CD8-positive, alpha-beta memory T cell (primary cell): ENCODE measurements at places on chromosomes 7 and 10.

DNA sequence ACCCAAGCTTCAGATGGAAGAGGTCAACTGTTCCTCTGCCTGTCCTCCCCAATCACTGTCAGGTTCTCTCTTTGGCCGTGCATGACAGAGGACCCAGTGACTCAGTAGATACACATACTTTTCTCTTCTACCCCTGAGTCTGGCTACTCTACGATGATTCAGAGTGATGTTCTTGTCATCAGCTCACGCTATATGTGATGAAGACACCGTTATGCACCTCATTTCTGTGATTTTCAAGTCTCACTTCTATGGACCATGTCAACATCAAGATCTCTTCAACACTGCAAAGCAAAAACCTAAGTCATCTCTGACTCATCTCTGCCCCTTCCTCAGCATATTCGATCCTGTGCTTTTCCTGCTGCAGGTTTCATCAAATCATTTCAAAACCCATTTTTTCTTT is 76.6 kb upstream of the DGKI start:
- DNase-seq, result no peak

DNA sequence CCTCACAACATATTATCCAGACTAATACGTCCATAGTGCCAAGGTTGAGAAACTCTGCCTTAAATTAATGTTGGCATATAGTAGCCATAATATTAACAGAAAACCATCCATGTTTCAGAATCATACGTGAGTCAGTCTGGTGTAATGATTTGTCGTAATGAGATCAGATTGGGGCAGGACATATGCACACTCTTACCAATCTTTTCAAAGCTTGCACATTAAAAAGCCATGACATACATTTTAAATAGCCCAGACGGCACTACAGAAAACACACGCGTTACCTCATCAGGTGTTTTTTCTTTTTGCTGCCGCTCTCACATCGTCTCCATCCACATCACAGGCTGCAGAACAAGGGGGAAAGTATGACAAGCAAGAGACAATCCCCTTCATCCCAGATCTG is 211.6 kb downstream of the NEBL start:
- no peak for DNase-seq

DNA sequence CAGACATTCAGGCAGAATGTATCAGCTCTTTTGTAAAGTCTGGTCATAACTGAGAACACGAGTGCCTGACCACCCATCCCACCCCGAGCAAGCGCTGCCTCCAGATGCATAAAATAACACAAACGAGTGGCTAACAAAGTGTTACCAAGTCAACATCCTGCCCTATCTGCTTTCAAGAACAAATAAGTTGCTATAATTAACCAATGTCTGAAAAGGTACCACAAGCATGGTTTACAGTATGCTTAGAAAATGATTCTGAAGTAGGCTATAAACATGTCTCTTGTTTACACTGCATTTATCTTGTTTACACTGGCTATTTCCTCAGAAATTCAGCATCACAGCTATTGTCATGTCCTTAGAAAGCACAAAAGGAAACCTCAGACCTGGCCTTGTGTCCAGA is 49.5 kb downstream of the PIK3AP1 start:
- no peak for DNase-seq

DNA sequence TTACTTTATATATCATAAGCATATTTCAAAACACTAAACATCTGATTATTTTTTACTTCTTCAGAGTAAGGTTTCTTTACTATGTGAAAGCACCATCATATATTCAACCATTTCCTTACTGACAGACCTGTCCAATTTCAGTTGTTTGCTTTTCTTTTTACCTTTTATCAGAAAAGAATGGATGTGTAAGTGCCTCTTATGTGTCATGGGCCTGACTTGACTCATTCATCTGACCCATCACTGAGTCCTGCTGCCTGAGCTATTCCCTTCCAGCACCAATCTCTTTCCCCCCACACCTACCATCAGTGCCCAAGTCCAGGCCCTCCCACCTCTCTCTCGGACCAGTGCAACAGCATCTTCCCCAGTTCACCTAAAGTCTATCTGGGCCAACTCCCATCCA is 41.7 kb upstream of the ARID5B start:
- DNase-seq, result no peak

GRCh38 chr10:70891627-70892026 is 3.3 kb upstream of the PCBD1 start:
- DNase-seq, result no peak

DNA sequence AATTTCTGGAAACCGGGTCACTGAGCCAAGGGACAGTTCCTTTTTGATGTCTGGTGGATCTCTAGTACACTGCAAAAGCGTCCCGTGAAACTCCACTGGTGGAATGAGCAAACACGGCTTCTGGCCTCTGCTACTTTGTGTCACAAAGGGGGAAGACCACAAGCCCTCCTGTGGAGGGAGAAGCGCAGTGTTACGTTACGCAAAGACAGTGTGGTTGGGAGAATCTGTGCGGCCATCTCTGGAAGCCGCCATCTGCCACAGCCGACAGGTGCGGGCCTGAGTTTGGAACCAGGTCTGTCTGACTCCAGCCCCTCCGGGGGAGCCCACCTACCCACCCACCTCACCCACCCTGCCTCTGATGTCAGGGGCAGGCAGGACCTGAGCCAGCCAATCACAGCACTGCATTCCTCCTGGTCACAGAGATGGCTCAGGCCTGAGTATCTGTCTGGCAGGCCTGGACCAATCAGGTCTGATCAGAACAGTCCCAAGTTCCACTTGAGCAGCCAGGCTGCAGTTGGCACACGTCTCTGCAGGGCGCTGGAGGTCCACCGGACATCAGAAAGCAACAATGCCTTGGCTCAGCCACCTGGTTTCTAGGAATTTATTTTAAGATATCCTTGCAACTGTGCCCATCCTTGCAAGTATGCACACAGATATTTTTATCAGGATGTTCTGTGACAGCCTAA is 3.0 kb upstream of the CYP2W1 start:
- DNase-seq, result no peak

DNA sequence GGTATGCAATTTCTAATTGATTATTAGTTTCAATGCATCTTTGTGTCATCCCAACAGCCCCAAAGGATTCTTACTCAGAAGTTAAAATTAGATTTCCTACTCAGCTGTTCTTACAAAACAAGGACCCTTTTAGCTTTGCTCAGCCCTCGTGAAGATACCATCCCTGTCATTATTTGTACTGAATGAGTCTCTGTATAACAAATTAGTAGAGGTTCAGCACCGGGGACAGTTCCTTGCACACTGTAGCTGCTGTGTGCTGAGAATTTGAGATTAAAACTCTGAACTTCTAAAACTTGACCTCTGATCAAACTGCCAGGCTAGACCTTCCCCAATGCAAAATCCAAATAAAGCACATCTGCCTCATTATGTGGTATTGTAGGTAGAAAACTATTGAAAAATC is 299.1 kb downstream of the LHFPL3 start:
- DNase-seq, result no peak

DNA sequence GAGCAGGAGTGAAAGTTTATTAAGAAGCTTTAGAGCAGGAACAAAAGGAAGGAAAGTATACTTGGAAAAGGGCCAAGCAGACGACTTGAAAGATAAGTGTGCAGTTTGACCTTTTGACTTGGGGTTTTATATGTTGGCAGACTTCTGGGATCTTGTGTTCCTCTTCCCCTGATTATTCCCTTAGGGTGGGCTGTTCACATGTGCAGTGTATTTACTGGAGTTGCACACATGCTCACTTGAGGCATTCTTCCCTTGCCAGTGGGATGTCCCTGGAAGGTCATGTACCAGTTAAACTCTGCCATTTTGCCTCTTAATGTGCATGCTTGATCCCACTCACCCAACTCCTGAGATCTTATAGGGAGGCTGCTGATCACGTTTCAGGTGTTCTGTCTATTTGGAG is 23.4 kb upstream of the ARHGAP12 start:
- no peak for DNase-seq

- DNase-seq, result no peak
Measured at GRCh38 chr7:28418966-28419365, 6.6 kb downstream of the CREB5 start.
